Ascending aorta (tissue), 2 donors: ENCODE measurements at places on chromosomes 4 and X.

DNA sequence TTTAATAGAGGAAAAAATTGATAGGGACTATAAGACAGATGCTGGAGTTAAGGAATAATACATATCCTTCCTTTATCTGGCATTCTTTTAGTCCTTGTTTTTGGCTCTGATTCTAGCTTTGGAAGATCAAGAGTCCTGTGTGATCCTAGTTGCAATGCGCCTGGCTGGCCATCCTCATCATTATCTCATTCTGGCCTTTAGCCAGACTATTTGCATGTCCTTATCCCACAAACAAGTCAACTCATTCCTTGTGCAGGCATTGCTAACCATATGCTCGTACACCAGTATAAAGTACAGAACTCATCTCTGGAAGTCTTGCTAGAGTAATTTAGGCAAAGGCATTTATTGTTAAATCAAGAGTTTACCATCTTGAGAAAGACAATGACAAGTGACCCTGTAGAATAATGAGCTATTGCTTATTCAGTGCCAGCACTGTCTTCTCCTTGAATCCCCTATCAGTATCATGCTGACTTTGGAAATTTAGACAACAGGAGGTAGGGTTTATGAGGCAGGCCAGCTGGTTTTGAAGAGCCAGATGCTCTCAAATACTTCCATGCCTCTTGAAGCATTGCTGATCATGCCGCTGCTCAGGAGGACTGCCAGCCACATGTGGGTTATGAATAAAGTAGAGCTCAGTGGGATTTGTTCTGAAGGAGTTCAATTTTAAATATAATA, 1730.3 kb upstream of the TENM3 start:
- DNase-seq, result no peak

DNA sequence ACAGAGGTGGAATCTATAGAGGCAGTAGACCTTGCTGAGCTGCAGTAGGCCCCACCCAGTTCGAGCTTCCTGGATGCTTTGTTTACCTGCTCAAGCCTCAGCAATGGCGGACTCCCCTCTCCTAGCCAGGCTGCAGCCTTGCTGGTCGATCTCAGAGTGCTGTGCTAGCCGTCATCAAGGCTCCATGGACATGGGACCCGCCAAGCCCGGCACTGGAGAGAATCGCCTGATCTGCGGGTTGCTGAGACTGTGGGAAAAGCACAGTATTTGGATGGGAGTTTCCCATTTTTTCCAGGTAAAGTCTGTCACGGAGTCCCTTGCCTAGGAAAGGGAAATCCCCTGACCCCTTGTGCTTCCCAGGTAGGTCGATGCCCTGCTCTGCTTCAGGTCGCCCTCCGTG, 124.8 kb upstream of the KLF8 start:
- DNase-seq, result no peak

DNA sequence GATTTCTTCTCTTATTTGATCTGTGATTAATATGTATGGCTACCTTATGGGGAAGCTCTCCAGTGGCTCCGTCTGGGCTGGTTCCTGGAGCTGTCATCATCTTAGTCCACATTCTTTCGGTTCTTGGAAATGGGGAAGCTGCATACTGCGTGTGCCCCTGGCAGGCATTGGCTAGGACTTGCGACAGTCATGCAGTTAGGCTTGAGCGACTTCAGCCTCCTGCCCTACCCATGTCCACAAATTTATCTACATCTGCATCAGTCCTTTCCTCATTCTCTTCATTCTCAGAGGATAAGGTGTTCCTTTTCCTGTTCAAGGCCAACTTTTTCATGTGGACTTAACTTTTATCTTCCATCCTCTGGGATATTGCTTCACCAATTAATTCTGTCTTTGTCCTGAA, 214.2 kb downstream of the RELL1 start:
- no peak for DNase-seq

GRCh38 chr4:81213671-81214070, 1.4 kb downstream of the PRKG2 start:
- DNase-seq, result no peak

DNA sequence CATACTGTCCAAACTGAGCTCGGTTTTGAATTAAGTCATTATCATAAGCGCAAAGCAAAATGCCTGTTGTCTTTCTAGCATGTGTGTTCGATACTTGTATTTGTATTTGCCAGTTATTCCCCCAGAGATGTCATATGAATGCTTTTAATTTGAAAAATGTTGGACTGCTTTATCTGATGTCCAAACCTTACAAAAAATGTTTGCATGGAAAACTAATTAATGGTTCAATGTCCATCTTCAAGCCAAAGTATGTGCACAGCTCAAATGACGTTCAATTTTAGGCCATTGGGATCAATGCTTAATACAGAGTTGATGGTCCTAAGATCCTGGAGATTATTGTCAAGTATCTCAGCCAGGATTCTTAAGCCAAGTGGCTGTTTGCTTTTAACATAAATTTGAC, 17.2 kb upstream of the HPGDS start:
- no peak for DNase-seq

DNA sequence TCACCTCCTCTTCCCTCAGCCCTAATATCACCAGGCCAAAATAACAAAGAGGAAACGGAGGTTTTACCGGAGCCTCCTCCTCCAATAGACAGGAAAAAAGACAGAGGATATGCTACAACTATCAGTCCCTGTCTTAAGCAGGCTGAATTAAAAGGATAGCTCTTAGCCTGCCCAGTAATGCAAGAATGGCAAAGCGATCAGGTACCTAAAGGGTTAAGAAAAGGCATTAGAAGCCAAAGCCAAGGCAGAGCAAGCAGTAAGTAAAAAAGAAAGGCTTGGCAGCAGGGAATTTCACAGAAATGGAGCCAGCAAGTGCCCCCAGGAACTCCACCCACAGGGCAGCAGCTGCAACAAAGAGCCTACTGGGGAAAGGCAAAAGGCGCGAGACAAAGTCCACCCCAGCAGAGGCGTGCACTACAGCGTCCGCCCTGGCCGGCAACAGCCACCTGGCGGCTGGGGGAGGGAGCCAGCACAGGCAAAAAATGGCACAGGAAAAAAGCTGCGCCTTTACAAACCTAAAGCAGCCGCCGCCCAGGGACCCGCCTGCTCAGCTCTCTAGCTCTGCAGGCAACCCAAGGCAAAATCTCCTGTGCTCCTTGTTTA, 220.6 kb upstream of the ZC4H2 start:
- DNase-seq, result no peak

- DNase-seq, result no peak
These were observed 168.5 kb upstream of the MXRA5 start for GRCh38 chrX:3514996-3515395.

- DNase-seq, result no peak
These were observed 148.7 kb downstream of the FSTL5 start for GRCh38 chr4:162015090-162015489.

- no peak for DNase-seq
These were observed 419.8 kb upstream of the AMOT start for GRCh38 chrX:113260474-113260873.

- no peak for DNase-seq
These were observed 3.4 kb upstream of the SRPK3 start for GRCh38 chrX:153777261-153778090.

DNA sequence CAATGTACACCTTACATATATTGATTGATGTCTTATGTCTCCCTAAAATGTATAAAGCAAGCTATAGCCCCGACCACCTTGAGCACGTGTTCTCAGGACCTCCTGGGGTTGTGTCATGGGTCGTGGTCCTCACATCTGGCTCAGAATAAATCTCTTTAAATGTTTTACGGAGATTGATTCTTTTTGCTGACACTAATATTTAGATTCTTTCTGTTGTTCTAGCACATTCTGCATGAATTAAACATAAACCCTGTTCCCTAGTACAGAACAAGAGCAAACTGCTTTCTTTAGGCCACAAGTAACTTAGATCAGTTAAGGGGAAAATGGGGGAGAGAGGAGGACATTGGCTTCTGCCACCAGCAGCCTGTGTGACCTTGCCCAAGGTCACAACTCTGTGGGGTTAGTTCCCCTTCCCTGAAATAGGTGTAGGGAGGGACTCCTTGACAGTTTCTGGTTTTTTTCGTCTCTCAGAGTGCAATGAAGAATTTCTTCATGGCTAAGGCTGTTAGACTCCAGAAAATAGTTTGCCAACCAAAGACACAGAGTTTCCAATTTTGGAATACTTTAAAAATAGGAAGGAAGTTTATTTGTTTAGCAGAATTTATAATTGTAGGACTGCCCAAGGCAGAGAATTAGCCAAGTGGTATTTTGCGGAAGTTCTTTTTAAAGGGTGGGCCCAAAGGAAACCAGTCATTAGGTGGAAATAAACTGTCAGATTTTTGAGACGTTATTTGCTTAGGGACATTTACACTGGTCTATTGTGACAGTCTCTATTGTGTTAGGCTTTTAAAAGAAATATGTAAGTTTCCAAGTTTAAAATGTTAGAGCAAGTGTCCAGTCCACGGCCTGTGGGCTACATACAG, 29.4 kb downstream of the PTTG2 start:
- DNase-seq, result no peak

GRCh38 chr4:130825284-130825683, 1729.3 kb downstream of the C4orf33 start:
- no peak for DNase-seq

- no peak for DNase-seq
These were observed 25.4 kb upstream of the SLAIN2 start for GRCh38 chr4:48315728-48316630.

- no peak for DNase-seq
These were observed 267.8 kb downstream of the DTHD1 start for GRCh38 chr4:36549252-36549651.

- no peak for DNase-seq
These were observed 88.0 kb downstream of the FNIP2 start for GRCh38 chr4:158856852-158857251.

DNA sequence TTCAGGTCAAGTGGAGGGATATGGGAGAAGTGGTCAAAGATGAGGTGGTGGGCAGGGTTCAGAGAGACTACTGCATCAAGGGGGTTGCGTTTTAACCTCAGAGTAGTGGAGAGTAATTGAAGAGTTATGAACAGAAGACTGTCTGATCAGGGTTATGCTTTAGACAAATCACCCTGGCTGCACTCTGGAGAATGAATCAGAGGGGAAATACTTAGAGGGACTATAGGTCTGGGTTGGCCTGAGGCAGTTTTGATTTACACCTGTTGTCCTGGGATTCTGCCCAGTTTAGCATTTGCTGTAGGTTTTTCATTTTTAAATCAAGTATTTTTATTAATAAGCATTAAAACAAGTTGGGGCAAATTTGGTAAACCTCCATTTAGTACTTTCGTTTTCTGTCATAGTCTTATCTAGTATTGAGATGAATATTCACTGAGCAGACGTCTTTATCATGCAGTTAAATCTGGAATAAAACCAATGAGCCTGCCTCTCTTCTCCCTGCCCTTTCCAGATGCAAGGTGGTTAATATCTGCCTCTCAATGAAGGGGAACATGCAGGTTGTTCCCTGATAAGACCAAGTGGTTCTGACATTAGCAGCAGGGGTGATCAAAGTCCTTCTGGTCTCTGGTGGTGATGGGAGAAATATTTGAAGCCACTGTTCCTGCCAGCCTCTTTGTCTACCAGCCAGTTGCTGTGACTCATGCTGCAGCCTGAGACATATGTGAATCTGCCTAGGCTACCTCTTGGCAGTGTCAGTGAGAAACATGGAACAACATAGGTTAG, 116.0 kb upstream of the RPS6KA3 start:
- no peak for DNase-seq

DNA sequence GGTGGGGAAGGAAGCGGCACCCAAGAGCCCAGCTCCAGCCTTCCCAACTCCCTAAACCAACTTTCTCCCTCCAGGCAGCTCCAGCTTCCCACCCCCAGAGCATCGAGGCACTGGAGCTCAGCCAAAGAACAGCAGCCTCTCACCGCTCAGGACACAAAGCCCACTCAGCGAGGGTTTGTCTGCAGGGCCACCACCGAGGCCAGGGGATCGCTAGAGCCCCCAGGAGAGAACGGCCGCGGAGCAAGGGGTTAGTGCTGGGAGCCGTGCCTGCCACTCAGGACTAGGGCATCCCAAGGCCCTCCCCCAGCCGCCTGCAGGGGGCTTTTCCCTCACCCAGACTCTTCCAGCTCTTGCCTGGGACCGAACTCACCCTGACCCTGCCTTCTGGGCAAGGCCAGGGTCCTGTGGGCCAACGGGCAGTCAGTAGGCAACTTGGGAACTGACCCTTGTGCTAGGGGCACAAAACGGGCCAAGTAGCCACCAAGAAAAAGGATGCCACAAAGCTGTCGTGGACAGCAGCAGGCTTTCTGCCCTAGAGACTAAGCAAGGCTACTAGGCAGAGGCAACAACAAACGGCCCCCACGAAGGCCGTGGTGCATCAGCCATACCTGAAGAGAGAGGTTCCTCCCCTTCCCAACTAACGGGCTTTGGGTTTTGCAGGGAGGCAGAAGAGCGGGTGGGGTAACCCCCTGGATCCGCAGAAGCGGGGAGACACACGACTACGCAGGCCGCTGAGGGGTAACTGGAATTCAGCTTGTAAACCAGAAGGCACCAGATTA, 2.3 kb downstream of the HCFC1 start:
- no peak for DNase-seq

GRCh38 chr4:149723065-149723464, 92.6 kb downstream of the IQCM start:
- no peak for DNase-seq

GRCh38 chr4:139809757-139810140, 144.1 kb downstream of the MGST2 start:
- no peak for DNase-seq

DNA sequence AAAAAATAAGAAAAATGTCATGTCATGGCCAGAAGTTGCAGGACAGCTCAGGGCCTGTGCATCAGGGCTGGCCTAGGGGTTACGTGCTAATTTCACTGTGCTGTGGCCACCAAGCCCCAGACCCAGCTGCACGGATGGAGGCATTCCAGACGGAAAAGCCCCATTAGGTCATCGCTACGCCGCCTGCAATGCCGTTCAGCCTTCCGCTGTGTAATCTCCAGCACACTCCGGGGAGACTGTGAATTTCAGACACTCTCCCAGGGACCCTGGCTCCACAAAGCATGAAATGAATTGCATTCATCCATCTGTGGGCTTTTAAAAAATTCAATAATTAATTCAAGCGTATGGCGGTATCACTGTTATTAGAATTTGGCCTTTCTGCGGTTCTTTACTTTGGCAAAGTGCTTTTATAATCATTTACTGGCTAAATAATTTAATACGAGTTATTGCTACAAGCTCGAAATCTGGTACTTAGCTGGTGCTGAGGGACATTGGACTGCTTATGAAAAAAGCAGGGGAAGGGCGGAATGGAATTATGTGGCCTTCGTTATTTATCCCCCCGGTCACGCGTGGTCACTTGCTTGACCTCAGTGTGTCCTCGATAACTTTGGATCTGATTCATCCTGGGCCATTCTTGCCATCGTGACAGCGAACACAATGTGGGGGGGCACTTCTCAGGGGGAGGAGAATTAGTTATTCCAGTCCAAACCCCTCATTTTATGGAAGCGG, 9.0 kb upstream of the NSG1 start:
- no peak for DNase-seq

DNA sequence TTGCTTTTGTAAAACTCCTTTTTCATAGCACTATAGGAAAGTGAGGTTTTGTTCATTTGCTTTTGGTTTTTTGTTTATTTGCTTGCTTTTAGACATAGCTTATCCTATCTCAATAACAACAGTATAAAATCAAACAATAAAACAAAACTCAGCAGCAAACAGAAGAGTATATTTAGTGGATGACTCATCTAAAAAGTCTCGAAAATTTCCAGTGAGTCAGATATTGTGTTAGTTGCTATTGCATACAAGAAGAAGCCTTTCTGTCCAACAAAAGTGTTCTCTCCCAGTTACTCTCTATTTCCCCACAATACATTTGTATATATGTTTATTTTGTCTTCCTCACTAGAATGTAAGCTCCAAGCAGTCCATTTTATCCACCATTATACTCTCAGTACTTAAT, 36.0 kb upstream of the NPNT start:
- no peak for DNase-seq

GRCh38 chr4:39892988-39893692, 84.6 kb downstream of the PDS5A start:
- DNase-seq, result no peak
